ENCODE measurements at places on chromosomes 2 and 18.

- DNase-seq, result no peak
Measured at GRCh38 chr2:39595116-39595515, 70.6 kb upstream of the TMEM178A start.

DNA sequence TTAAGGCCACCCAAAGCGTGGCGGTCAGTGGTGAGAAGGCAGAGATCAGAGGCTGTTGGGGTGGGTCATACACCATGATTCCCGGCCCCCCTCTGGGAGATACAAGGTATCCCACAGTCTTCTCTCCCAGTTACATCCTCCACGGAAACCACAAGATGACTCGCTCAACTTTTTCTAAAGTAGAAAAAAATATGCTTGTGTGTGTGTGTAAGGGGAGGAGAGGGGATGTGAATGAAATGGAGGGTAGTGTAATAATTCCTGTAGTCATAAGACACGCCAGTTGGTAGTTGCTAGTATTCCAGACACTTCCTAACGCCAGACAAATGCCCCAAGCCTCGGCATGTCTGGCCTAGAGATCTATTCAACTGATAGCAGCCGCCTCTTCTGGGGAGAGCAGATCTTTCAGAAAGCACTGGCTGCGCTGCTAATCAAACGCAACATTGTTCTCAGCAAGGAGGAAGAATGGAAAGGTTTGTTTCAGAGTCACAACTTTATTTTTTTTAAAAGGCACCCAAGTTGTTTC, 143.5 kb downstream of the TGIF1 start:
- DNase-seq, result no peak

GRCh38 chr2:190853531-190854383, 26.9 kb upstream of the GLS start:
- no peak for DNase-seq

- DNase-seq, result no peak
Measured at GRCh38 chr2:108946442-108946841, 42.6 kb downstream of the EDAR start.

DNA sequence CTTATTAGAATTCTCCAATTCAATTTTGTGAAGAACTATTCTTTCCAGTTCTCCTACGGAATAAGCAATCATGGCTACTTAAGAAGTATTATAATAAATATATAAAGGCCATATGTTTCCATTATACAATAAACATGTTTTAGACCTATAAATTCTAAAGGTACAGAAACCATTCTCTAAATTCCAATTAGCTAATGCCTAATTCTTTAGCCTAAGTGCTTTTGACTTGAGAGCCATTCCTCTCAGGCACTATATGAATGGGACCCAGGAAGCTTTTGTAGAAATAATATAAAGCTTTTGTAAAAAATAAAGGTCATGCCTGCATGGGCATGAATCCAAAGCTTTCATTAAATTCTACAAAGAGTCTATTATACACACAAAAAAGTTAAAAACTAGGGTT, 161.0 kb upstream of the UNC80 start:
- no peak for DNase-seq

- DNase-seq, result no peak
Measured at GRCh38 chr18:48575301-48575657, 36.4 kb downstream of the CTIF start.

DNA sequence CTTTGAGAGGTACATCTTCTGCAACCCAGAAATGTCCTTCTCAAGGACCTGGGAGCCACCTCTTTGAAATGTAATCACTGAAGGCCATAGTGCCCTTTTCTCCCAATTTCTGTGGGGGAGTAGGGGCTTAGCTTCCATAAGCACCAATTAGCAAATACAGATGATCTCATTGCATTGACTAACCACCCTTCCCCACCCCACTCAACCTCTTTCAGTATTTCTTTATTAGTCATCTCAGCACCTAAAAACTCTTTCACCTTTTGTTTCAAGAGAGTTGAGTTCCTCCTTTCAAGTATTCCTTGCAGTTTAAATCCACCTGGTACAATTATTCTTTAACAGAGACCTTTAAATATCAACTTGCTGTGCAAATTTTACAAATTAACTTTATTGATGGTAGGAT, 1011.8 kb upstream of the CDH2 start:
- no peak for DNase-seq

DNA sequence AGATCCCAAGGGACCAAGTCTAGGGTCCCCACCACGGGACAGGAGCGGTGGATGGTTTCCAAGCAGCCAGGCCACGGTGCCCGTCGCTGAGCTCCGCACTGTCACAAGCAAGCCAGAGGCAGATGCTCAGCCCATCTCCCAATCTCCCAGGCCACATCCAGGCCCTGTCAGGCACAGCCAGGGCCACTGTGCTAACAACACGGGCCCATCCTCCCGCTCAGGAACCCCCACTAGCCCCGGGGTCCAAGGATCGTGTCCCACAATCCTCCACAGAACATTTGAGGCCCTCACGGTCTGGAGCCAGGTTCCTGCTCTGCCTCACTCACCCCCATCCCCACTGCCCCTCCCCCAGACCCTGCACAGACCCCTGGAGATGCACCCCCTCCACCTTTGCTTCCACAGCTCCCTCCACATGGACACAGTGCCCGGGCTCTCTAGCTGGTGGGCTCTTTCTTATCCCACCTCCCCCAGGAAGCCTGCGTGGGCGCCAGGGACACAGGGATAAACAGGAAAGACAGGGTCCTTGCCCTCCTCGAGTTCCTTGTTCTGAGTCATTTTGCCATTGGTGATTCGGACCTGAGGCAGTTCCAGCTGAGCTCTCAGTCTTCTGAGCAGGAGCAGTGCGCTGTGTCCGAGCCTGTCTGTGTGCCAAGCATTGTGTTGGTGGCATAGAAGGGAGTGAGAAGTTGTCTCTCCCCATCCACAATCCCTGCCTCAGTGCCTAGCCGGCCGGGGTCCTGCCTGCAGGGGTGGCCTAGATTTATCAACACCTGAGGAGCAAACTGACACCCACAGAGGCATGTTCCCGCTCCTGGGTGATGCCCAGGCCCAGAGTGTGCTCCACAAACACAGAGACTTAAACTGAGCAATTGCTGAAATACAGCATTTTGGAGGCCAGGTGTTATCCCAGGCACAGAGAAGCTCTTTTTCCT, 7.0 kb downstream of the CROCC2 start:
- DNase-seq, result no peak

GRCh38 chr2:39512434-39512935, 75.4 kb upstream of the MAP4K3 start:
- DNase-seq, result no peak

DNA sequence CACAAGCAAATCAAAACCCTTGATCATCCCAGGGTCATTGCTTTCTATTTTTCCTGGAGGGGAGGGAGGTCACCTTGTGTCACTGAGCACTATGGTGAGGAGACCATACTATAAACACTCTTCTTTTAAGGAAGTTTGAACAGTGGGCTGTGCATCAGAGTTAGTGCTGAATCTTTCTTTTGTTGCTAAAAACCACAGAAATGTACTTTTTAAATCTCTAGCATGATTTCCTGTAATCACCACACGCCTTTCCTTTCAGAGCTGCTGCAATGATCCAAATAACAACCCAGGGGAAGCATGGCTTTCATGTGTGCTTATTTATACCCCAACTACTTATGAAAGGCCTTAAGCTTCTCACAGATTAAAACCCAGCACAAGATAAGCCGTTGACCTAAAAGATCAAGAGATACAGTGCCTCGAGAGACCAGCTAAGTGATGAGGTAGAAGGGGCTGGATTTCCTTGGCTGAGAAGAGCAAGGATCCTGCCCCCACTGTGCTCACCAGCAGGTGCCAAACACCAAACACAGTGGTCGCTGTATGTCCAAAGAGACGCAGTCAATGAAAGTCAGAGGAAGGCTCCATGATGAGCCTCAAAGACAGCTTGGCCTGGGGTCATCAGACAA, 34.7 kb downstream of the TRABD2A start:
- no peak for DNase-seq

DNA sequence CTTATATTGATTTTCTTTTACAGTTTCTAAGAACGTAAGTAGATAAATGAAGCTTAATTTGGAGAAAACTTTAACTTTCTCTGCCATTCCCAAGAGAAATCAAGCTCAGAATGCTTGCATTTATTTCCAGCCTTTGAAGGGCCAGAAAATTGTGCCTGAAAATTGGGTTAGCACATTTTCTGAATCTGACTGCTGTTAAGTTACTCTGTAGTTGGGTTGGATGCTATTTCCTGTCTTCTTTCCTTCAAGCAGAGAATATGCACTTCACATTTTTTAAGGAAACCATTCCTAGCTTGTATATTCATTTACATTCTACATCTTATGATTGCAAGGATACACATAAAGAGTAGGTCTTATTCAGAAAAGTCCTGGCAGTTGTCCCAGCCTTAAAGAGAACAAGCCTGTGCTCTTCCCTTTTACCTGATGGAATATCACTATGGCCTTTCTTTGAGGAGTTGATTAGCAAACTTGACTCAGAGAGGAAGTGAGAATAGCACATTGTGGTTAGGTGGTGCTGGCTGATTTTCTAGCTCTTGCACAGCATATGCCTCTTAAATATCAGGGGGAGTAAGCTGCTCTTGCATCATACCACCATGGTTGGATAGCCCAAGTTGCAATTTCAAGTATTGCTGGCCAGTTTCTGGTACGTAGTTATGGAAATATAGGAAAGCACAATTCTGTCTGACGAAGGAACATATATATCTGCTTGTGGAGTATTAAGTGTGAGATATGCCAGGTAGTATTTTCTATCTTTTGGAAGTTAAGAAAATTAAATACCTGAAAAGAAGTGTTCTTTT, 133.7 kb downstream of the COMMD1 start:
- DNase-seq, result no peak

- no peak for DNase-seq
Measured at GRCh38 chr2:129181963-129182362, 797.5 kb upstream of the RAB6C start.

GRCh38 chr2:169797601-169798000, 1.1 kb upstream of the SSB start:
- no peak for DNase-seq

DNA sequence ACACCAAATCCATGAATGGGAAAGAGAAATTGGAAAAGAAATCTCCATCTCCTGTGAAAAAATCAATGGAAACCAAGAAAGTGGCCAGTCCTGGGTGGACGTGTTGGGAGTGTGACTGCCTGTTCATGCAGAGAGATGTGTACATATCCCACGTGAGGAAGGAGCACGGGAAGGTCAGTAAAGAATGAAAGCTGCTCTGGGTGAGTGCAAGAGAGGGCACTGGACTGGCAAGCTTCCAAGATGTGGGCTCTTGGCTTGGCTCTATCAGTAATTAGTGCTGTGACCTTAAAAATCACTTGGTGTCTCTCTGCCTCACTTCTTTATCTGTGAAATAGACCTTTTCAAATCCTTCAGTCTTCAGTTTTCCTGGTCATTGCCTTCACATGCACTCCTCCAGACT, 89.0 kb downstream of the ZNF532 start:
- DNase-seq, result no peak

DNA sequence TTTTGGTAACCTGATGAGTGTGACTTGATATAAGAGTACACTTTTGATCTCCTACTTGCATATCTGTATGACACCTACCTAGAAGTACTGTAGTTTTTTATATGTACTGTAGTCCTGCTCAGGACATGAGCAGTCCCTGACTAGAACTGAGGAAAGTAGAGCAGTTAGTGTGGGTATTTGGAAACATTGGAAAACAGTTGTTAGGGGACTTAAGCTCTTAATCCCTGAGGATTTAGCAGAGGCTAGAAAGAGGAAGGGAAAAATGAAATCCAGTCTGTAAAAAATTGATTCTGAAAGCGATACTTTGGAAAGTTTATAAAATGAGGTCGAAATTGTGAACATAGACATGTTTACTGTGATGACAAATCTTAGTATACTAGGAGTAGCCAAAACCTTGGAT, 125.6 kb downstream of the NCOA1 start:
- no peak for DNase-seq

DNA sequence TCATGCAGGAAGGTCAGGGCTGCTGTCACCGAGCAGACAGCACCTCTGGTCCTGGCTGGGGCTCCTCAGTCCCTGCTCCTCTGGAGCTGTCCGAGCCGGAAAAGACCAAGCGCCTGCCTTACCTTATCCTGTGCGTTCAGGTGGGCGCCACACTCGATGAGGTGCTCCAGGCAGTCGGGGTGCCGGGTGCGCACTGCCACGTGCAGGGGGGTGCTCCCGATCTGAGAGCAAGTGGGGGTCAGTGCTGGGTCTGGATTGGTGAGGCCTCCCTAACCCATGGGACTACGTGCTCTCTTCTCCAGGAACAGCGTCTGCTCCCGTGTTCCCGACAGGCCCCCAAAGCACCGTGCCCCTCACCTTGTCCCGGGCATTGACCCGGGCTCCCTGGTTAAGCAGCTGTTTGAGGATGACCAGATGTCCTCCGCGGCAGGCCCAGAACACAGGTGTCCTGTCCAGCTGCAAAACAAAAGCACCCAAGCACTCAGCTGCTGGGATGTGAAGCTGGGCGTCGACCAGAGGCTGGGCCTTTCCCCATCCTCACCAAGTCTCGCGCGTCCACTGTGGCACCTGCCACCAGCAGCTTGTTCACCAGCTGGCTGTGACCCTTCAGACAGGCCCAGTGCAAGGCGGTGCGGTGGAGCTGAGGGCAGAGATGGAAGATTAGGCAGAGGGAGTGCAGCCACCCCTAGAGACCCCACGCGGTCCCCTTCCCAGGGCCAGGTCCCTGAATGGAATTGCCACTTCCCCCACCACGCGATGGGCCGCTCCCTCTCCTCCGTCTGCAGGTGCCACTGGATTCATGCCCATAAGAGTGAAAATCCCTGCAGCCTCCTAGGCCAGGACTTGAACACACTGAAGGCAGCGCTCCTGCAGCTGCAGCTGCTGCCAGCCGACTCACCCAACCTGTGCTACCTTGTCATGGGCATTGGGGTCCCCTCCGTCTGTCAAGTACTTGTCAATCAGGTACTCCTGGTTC, 3.7 kb downstream of the ANKRD23 start:
- DNase-seq, result no peak

DNA sequence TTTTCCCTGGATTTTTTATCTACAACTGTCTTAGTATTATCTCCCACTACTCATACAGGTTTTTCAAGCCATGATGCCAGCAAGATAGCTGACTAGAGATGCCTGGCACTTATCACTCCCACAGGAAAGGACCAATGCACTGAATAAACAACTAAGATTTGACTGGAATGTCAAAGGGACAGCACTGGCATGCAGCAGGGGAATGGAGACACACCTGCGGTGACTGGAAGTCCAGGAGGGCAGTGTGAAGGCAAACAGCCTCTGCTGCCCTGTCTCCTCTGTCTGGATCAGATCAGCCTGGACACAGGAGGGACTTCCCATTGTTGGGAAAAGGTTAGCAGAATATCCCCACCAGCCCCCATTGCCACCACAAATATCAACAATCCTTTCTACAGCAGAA, 85.1 kb downstream of the TMEM237 start:
- DNase-seq, result no peak
